Activated naive CD8-positive, alpha-beta T cell treated with anti-CD3 and anti-CD28 coated beads for 36 hours (primary cell): ENCODE measurements at places on chromosomes 1 and 21.

DNA sequence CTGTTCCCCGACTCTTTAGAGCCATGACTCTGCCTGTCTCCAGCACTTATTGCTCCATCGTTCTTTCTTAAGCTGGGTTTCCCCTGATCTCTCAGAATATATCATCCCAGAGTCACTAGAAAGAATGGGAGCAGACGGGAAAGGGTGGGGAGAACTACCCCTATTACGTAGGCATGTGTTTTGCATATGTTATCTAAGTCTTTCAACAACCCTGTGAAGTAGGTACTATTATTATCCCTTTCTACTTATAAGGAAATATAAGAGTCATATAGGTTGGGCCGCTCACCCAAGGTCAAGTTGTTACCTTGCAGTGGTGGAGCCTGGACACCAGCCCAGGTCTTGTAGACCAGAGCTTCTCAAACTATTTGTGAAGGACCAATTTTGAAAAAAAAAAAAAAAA, 38.7 kb downstream of the ELF3 start:
- DNase-seq, result no peak

DNA sequence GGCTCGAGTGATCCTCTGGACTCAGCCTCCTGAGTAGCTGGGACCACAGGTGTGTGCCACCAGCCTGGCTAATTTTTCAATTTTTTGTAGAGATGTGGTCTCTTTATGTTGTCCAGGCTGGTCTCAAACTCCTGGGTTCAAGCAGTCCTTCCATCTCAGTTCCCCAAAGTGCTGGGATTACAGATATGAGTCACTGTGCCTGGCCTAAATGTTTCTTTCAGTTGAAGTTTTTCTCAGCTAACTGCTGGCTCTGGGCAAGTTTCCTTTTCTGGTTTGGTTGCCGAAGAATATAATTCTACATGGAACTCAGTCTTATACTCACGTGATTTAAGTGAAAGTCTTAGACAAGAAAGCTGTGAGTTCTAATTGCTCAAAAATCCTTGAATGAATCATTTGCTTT, 57.0 kb downstream of the SASS6 start:
- no peak for DNase-seq

DNA sequence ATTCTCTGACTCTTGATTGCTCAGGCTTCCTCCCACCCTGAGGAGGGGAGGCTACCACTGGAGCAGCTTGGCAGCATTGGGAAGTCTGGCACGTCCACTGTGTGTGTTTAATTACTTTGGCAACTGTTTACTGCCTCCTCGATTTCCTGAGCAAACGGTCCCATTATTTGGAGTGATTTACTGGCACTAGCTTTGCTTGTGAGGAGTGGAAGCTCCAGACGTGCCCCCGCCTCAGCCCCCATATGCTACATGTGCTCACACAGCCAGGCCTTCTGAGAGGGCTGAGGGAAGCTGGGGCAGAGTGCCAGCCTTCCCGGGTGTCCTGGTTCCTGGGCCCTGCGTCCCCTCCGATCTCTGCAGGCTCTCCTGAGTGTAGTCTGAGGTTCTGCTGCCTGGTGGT, 306.2 kb downstream of the PTPRU start:
- DNase-seq, result no peak

- DNase-seq, result no peak
These were observed 1.7 kb downstream of the ETS2 start for GRCh38 chr21:38807441-38807871.

GRCh38 chr1:197773856-197774255, 1.4 kb downstream of the DENND1B start:
- DNase-seq, result no peak

DNA sequence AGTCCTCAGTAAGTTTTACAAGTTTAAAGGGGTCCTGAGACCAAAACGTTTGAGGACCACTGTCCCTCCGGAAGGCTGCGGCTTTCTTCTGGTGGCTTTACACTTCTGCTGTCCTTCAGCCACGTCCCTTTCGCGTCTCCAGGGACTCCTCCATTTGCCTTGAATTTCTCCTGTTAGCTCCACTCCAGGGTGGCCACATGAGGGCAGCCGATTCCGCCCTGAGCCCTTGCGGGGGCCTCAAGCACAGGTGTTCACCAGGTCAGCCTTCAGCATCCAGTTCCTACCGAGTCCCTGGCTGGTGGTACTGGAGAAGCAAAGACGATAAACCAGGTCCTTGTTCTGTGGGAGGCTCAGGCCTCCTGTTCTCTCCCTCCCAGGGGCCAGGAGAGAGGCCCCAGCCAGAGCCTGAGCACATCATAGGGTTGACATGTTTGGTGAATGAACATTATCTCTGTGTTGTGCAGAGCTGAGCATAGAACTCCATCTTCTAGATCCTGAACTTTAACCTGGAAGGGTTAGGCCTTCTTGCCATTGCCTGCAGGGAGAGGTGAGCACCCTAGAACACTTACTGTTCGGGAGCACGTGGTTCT, 27.4 kb upstream of the COQ8A start:
- peak; percentile 44 for DNase-seq

- no peak for DNase-seq
These were observed 170.0 kb downstream of the LTN1 start for GRCh38 chr21:28822486-28823335.

- no peak for DNase-seq
These were observed 98.6 kb downstream of the ENAH start for GRCh38 chr1:225554216-225554812.

GRCh38 chr1:33370301-33370700, 49.4 kb upstream of the A3GALT2 start:
- no peak for DNase-seq

DNA sequence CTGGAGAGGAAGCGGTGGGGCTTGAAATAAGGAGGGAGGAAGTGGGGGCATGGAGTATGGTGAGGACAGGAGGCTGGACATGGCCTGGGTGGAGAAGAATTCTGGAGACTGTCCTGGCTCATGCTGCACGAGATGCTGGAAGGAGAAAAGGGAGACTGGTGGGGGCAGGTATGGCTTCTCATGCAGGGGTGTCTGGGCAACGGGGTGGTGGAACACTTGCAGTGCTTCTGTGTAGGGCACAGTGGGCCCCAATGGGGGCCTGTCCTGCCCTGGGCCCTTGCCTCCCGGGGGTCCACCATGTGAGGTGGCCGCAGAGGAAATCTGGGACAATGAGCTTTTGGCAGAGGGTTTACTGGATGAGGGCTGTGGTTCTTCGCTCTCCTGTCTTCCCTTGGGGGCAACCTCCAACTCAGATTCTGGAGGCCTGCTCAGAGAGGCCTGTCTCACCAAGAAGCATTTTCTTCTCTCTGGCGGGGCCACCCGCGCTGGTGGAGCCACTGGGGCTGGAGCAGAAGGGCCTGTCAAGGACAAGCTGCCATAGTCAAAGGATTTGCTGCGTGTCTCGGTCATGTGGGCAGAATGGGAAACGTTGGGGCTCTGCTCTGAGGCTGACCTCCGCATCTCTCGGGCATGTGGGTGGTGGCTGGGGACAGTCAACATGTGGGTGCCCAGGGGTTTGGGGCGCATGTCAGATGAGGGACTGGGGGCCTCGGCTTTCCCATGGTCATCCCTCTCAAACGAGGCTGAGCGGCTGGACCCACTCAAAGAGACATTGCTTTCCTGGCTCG, 96.9 kb upstream of the EDN2 start:
- no peak for DNase-seq

DNA sequence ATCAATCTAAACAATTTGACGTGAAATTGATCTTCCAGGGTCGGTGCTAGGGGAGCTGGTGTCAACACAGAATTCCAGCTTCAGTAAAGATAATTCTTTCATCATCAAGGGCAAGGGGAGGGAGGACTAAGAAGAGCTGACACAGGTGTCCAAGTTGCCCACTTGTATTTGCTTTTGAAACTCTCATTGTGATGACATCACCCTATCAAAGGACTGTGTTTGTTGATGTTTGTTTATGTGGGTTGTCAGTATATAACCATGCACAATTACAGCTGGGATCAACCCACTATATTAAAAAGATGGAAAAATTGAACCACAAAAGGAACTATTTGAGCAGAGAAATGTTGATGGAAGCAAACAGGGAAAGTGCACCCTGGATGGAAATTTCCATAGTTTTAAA, 48.8 kb downstream of the ZC3H11B start:
- DNase-seq, result no peak

GRCh38 chr1:200518524-200518923, 102.0 kb downstream of the KIF14 start:
- no peak for DNase-seq

- no peak for DNase-seq
These were observed 958 bp downstream of the NFYC start for GRCh38 chr1:40692429-40692895.

GRCh38 chr1:242877229-242877628, 352.7 kb upstream of the PLD5 start:
- DNase-seq, result no peak

GRCh38 chr1:162823231-162823630, 32.7 kb downstream of the HSD17B7 start:
- DNase-seq, result no peak

DNA sequence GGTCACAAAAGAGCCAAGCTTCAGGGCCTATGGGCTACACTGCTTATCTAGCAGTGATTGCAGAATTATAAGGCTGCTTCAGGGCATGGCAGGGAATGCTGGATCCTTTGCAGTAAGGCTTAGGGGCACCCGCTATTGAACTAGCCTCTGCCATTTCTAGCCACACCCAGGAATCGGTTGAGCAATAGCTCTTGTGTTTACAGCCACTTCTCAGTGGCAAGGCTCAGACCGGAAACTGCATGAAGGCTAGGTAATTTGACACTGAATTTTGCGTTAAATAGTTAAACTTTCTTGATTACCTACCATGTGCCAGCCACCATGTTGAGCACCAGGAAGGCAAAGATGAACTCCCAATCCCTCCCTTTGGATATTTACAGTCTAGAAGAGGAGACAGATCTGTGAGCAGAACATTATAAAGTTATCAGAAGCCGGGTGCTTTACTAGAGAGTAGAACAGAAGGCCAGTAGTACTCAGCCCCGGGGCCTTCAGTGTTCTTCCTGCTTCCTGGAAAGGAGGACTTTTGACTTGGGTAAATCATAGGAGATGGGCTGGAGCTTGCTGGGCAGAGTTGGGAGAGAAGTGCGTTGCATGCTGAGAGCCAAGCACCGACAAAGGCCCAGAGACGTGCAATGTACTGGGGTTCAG, 98.6 kb upstream of the LPGAT1 start:
- DNase-seq, result no peak

DNA sequence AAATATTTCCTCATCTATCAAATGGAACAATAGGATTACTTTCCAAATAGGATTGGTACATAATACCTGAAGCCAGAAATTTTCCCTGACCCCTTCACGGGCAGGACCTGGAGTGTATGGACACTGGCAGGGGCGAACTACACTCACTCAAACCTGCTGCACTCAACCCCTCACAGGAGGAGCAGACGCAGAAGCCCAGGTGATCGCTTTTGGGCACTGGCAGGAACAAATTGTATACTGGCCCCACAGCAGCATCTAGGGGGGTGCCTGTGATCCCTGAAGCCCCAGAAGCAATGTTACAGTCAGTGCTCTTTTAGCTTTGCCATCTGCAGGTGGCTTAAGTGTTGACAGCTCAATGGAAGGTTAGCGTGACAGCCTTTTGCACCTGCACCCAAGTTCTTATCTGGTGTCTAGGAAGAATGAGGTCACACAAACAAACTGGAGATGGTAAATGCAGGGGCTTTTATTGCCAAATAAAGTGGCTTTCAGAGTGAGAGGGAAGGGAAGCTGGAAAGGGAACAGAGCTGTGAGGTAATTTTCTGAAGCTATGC, 199.2 kb upstream of the NEGR1 start:
- DNase-seq, result no peak

DNA sequence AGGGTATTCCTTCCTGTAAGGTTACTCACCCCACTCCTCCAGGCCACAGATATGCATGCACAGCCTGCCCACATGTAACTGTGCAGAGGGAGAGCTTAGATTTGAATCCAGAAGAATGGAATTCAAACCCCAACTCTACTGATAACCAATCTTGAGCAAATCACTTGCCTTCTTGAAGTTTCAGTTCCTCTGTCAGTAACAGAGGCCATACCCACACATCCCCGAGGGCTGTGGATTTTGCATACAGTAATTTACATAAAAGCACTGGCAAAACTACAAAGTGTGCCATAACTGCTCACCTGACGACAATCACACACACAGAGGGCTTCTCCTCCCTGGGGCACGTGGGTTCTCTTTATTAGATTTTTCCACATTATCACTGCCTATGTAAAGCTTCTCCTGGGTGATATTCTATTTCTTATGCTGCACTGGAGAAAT, 18.6 kb downstream of the CD247 start:
- peak; percentile 46 for DNase-seq

GRCh38 chr1:58006421-58007046, 540.0 kb downstream of the OMA1 start:
- no peak for DNase-seq

DNA sequence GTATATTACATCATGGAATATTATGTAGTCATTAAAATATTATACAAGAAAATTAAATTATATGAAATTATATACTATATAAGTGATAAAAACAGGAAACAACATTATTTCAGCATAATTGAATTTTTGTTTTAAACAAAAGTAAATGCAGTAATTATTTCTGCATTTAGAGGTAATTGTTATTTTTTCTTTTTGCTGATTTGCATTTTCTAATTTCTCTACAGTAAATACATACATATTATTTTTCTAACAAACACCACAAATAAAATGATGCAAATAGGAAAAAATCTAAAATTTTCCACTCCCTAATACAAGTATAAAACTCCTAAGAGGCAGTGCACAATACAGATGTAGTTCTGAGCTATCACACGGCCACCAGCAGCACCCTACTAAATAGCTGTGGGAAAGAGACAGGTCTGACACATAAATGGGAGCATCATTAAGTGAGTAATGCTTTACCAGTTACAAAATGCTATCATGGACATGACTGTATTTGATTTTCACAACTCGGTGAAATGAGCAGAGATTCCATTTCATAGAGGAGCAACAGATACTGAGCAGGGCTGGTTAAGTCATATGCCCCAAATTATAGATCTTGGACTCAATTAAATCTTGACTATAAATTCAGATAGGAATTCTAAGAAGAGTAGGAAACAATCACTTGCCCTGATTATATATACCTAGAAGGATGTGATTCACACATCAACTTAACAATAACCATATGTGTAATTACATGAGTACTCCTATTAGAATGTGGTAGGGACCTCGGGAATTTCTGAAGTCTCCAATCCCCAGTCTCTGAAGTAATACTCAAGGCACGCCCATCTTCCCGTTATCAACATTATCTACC, 49.0 kb downstream of the NRIP1 start:
- no peak for DNase-seq

DNA sequence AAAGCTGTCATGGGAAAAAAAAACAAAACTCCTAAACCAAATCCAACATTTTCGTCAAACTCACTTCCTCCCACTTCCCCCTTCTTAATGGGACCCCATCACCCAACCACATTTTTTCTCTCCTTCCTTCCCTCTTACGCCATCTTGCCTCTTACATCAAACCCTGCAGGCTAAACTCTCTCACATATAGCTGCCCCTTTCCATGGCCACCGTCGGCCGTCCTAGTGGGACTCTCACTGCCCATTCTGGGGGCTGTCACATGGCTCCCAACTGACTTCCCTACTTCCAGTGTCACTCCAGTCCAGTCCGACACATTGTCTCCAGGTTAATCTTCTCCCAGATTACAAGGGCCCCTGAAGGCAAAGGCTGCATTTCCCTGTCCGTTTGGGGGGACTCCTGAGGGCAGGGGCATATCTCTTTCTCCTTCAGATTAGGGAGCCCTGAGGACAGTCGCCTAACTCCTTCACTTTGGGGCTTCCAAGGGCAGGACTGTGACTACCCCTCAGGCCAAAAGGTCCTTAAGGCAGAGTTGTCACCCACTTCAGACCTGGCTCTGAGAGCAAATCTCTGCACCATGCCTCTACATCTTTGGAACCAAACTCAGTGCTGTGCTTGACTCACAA, 658 bp downstream of the UBXN11 start:
- DNase-seq, result no peak
